ENCODE measurements at places on chromosomes 11 and 22.

GRCh38 chr22:43053176-43053575, 36.0 kb downstream of the TTLL1 start:
- DNase-seq = no peak

GRCh38 chr11:9250139-9250582, 15.0 kb downstream of the DENND5A start:
- DNase-seq = no peak

- DNase-seq = no peak
Measured at GRCh38 chr11:69449320-69450063, 32.0 kb upstream of the LINC01488 start.

- DNase-seq = no peak
Measured at GRCh38 chr11:64577202-64577601, 13.8 kb upstream of the SLC22A12 start.

DNA sequence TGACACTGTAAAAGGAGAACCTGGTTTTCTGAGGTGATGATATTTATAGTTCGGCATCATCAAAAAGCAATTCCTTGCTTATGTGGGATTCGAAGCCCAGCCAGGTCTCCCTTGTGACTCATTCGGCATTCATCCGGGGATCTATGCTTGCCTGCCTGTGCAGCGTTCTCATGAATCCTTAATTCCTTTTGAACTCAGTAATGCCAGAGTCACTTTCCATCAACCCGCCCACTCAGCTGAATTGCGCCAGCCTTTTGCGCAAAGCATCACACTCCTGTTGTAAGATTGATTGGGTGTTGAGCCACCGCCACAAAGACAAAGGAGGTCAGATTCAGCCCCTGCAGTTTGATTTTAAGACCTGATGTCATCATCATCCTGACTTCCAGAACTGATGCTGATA, 128.6 kb downstream of the SLC17A6 start:
- peak; percentile 73 for DNase-seq

DNA sequence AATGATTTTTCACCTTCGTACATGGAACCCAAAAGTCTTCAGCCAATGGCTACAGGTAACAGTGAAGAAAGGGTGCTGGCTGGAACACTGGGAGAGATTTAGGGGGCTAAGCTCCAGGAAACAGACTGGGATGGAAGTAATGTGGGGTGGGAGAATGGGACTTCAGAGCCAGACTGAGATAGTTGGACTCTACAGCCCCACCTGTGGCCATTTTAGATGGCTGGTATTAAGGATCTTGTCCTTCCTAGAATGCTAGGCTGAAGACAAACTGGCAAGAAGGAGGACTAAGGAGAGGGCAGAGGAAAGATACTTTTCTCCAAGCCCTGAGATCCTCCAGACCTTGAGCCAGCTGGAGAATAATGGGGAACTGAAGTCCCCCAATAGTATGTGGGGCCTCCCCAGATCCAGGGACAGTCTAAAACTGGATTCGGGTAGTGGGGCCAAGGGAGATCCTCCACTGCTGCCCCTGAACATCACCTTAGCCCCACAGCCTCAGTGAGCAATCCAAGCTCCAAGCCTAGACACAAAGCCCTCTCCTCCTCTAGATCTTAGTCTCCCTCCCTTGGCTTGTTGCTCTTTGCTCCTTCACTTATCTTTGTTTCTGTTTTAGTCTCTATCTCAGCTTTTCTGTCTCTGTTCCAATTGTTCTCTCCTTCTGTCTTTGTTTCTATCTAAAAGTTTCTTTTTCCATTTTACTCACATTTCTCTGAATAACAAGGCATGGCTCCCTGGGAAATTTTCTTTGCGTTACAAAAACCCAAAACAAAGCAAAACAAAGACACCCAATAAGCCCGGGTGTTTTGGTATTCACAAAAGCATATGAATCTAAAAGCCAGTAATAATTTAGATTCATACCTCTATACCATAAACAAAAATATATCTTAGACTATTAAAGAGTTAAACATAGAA, 16.2 kb upstream of the RRAS2 start:
- no peak for DNase-seq

GRCh38 chr11:63699896-63700295, 18.6 kb downstream of the RTN3 start:
- DNase-seq = no peak

DNA sequence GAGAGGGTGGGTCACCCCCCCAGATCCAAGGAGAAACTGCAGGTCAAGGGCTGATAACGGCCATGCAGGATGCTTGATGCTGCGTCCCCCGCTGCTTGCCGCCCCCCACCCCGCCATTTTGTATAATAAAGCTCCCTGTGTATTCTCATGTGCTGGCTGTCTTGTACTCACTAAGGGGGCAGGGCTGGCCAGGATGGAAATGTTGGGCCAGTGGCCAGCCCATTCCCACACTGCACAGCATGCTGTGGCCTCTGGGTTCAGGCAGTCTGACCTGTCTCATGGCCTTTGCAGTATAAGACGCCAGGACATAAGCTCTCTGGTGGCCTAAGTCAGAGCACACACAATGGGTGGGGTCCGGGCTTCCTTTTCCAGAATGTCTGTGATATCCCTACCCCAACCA, 421 bp upstream of the PRR33 start:
- DNase-seq = no peak

GRCh38 chr22:39435616-39436015, 21.2 kb upstream of the MGAT3 start:
- no peak for DNase-seq

DNA sequence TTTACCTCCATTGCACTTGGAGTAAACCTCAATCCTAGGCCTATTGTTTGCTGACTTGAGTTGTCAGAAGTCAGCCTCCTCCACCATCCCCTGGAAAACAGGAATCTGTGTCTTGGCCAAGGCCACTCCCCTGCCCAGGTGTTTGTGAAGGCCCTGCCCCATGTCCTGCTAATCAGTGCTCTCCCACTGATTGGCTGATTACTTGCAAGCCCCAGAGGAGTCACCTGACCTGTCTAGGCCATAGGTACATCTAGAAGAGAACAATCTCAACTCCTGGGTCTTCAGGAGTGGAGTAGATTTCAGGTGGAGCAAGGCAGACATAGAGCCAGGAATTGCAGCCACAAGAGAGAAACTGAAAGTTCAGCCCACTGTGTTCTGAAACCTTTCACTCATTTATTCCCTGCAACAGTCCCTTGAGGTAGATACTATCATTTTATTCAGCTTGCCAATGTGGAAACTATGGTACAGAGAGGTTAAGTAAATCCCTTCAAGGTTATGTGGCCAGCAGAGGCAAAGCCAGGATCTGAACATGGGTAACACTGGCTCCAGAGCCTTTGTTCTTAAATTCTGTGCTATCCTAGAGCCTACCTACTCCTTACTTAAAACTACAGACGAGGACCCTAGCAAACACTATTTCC, 10.4 kb downstream of the OAF start:
- DNase-seq = no peak

Measured in GM04503 (cell line).